Stimulated activated effector memory CD8-positive, alpha-beta T cell treated with anti-CD3 and anti-CD28 coated beads, Interleukin-12 subunit alpha, Interleukin-12 subunit beta, amount 100 ng/mL, for 72 hours (primary cell): ENCODE measurements at places on chromosomes 3 and 15.

GRCh38 chr3:107524326-107524840 lies 1.6 kb downstream of the BBX start:
- DNase-seq = no peak

GRCh38 chr3:150393745-150394144 lies 14.4 kb upstream of the TSC22D2 start:
- no peak for DNase-seq

GRCh38 chr3:30457726-30458125 lies 148.7 kb upstream of the TGFBR2 start:
- no peak for DNase-seq

DNA sequence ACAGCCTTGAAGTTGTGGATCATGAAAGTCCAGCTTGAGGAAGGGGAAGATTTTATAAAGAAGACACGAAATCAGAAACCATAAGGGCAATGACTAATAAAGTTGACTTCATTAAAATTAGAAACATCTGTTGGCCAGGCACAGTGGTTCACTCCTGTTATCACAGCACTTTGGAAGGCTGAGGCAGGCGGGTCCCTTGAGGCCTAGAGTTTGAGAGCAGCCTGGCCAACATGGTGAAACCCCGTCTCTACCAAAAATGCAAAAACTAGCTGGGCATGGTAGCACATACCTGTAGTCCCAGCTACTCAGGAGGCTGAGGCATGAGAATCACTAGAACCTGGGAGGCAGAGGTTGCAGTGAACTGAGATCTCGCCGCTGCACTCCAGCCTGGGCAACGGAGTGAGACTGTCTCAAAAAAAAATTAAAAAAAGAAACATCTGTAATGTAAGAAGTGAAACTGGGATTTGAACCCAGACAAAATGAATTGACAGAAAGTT lies 7.9 kb upstream of the UBXN7 start:
- DNase-seq = no peak

DNA sequence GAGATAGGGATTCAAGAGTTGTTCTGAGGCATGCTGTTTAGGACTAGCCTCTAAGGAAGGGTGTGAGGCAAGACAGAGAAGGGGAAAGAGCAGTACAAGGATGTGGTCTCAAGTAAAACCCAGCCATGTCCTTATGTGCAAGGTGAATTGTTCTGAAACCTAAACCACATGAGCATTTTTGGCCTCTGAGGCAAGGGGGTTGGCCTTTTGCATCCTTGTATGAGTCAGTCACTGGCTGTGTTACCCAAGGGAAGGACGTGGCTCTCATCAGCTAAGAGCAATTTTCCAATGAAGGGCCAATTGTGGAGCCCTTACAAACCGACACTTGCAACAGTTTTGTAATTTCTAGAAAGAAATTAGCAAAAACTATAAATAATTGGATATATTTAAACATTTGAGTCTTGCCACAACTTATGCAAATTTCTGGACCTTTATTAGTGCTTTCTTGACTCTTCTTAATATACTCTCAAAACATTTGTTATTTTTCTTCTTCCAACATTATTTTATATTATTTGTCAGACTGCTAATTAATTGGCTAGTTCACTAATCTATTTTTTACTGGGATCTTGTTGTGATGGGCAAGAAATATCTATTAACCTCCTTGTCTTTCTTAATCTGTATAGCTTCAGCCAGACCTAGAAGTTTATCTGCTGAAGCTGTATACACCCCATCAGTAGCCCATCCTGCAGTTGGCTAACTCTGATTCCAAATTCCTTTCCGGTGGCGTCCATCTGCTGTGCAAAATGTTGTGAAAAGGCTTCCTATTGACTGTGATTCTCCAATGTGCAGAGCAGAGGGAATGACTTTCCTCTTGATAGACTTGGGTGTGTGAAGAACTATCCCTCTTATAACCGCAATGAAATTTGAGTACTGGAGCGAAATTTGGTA lies 97.7 kb upstream of the P2RY1 start:
- DNase-seq = no peak

- DNase-seq = no peak
These were observed 8.2 kb upstream of the SENP7 start for GRCh38 chr3:101521211-101521701.

DNA sequence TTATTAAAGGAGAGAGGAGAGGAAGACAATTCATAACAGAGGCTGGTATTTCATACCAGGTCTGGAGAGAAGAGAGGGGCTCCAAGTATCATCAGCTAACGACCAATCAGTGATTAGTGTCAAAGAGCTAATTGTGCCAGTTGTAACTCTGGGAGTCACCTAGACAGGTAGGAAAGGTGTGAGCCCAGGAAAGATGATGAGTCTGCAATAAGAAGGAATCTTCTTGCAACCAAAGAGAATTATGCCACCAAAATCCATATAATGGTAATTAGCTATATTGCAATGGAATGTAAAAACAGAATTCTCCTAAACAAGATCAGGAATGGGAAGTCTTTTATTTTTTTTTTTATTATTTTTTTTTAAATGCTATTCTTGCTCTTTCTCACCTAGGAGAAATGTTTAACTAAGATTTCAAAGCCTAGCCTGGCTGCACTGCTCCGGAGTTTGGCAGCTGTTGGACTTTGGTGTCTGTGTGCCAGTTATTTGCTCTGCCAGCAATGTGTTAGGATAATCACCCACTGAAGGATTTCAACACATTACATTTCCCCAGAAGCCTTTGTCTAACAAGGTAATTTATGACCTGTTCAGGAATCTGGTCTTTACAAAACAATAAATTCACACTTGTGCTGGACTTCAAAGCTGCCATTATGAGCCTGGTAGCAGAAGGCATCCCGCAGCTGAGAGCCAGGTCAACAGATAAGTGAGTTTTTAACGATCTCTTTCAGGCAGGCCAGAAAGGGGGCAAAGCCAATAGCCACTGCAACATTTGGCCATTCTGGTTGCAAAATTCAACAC lies 89.4 kb downstream of the FOXB1 start:
- no peak for DNase-seq

- peak; percentile 20 for DNase-seq
These were observed at the start of gene DZIP1L for GRCh38 chr3:138114988-138115971. Gene DZIP1L, minus strand, starts transcription at chr3:138115608. Its CDS starts 11,637 bp downstream, at chr3:138103971.

GRCh38 chr3:13659221-13659969 lies 110.5 kb downstream of the FBLN2 start:
- no peak for DNase-seq

DNA sequence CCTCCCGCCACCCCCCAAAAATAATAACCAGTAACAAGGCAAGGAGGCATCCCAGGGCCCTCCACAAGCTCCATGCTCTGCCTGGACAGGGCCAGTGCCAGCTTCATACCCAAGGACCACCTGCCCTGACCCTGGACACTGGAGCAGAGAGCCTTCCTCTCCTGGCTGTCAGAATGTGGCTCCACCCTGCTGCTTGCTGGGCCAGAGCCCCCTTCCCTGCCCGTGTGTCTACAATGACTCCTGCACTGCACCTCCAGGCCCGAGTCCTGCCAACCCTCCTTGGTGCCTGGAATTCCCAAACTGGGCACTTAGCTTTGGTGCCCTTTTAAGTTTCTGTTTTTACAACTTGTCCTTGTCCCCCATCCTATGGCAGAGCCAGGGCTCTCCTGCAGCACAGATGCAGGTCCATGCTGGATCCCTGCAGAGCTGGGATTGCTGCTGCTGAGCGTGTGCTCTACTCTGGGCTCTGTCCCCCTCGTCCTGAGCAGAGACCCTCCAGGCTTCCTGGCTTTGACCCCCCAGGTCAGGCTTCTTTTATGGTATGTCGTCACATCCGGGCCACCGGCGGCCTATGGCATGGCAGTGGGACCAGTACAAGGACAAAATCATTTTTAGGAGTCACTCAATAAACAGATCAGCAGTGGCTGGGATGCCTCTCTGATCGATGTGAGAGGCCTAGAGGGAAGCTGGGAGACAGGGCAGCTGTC lies 11.4 kb upstream of the SNRPA1 start:
- DNase-seq = no peak

DNA sequence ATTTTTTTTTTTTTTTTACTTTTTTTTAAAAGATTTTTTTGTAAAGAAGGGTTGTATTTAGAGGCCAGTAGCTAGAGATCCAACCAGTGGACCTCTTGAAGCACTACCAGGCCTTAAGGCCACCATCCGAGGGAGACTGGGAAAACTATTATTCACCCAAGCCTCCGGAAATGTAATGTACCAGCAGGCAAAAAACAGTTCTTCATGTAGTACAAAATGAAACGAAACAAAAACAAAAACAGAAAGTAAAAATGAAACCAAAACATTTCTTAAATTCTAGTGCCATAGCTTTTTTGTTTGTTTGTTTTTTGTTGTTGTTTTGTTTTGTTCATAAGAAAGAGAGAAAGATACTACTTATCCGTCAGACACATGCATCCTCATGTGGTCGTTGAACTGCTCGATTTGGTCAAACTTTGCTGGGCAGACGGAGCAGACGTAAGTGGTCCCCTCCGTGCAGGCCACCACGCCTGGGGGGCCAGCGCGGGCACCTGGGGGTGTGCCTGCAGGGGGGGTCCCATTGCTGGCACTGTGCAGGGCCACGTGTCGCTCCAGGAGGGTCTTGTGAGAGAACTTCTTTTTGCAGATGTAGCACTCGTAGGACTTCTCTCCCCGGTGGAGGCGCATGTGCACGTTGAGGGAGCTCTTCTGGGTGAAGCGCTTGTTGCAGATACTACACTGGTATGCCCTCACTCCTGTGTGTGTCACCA lies 45.0 kb downstream of the TIGIT start:
- no peak for DNase-seq

GRCh38 chr15:91924837-91925495 lies 71.5 kb downstream of the SLCO3A1 start:
- no peak for DNase-seq

- DNase-seq = no peak
These were observed 335.5 kb upstream of the CBLB start for GRCh38 chr3:106204160-106204868.

- DNase-seq = no peak
These were observed 9.2 kb downstream of the ALCAM start for GRCh38 chr3:105375750-105376511.

DNA sequence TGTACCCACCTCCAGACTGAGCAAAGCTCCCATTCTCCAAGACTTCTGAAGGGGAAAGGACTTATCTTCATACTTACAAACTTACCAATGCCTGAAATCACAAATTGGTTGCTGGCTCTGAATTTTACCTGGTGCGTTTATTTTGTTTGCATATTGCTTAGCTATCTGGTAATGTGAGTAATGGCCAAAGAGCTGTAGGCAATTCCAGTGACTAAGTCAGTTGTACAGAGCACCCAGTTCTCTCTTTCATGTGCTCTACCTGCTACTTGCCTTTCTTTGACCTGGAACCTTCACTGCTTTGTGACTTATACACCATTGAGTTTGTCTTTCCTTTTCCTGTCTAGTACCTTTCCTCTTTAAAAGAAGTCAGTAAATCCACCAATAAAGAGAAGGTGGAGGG lies 755.9 kb upstream of the LMCD1 start:
- no peak for DNase-seq

DNA sequence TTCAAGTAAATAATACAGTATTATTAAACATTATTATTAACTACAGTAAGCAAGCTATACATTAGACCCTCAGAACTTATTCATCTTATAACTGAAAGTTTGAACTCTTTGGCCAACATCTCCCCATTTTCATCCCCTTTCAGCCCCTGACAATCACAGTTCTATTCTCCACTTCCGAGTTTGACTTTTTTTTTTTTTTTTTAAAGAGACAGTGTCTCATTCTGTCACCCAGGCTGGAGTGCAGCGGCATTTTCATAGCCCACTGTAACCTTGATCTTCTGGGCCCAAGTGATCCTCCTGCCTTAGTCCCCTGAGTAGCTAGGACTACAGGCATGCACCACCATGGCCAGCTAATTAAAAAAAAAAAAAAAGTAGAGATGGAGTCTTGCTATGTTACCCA lies 41.3 kb upstream of the LRIG1 start:
- DNase-seq = no peak

DNA sequence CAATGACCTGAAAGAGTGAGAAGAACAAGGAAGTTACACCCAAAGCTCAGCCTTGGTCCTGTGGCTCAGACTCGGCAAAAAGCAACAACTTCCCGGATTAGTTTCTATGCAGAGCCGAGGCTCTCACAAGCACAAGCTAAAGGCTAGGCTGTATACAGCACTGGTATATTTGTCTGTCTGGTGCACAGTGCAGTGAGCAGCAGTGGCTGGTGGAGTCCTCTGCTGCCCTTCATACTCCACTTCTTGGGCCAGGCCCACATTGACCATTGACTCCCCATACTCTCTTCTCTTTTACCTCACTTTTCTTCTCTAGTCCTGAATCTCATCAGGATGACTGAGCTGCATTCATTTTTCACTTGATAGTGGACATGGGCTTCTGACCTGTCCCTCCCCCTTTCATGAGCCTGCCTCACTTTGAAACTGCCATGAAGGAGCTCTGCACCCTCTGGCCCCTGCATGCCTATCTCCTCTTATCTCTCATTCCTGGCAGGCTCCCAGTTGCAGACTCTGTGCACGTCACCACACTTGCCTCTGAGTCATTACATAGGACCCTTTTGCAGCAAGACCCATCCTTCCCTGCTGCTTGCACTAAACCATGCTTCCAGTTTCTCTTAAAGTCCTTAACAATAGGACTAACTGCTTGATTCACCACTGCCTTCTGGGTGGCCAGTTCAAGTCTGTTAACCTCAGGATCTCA lies 379.3 kb downstream of the NTRK3 start:
- no peak for DNase-seq

DNA sequence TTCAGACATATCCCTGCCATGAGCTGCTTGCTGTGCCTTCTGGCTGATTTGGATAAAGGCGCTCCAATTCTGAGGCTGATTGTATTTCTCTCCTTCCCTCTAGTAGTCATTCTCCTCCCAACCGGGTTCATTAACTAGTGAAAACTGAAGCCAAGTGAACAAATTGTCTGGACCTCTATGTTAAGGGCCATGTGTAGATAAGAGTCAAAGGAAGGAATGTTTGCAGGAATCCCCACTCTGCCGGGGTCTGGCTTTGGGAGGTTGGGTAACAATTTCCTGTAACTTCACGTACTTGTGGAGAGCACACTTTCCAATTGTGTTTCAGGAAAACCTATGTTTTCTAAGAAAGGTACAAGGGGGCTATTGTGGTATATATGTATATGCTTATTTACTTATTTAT lies 38.2 kb upstream of the SUCLG2 start:
- DNase-seq = no peak

GRCh38 chr3:130990282-130990681 lies 36.3 kb downstream of the ASTE1 start:
- no peak for DNase-seq

GRCh38 chr3:49711489-49711888 lies 8.0 kb downstream of the AMIGO3 start:
- no peak for DNase-seq

GRCh38 chr15:75727851-75728715 lies 15.4 kb upstream of the CSPG4 start:
- DNase-seq = peak; percentile 49

GRCh38 chr3:25432176-25432720 lies 4.2 kb downstream of the RARB start:
- no peak for DNase-seq

DNA sequence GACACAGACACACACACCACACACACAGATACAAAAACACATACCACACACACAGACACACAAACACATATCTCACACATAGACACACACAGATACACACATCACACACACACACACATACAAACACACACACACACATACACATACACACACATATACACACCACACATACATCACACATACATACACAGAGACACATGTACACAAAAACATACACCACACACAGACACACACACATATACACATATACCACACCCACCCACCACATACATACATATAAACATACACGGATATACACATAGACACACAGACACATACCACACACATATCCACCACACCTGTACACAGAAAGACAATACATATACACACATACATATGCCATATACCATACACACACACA lies 66.7 kb downstream of the RASGRF1 start:
- no peak for DNase-seq
